Hypothalamus (tissue), 51 donors: ENCODE measurements at places on chromosomes 11 and 22.

DNA sequence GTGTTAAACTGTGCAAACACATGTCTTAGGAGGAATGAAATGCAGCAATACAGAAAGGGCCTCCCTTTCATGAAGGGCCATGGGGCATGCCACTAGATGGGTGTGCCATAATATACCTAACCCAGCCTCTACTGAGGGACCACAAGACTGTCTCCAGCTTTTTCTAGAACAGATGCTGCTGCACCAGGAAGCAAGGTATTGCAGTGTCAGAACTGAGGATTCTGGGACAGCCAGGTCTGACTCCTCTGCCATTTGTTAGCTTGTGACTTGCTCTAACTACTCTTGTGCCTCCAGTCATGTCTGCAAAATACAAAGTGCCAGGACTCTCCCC is 53.2 kb downstream of the HIRA start:
- DNase-seq: no peak

- DNase-seq: peak; percentile 13
These were observed 571.4 kb upstream of the FAT3 start for GRCh38 chr11:91653079-91653754.

GRCh38 chr11:103637295-103637694 is 399.1 kb upstream of the DDI1 start:
- no peak for DNase-seq

- no peak for DNase-seq
These were observed 12.2 kb upstream of the MRPL17 start for GRCh38 chr11:6695377-6695776.
